ENCODE measurements at places on chromosomes 1 and 21. TPM values are rescaled to one million over a fixed set of nuclear protein-coding genes. Genes with fewer than 3 reads are reported as not detected.

Gene DPT
- 1.2 TPM for total RNA-seq

Gene SYNC
- 10.6 TPM for total RNA-seq

Gene CCDC17
- 2.4 TPM for total RNA-seq

Gene BTG3
- total RNA-seq: 31.1 TPM

Gene CNR2
- 0.12 TPM for total RNA-seq

Gene KCNN3
- total RNA-seq: 0.99 TPM

Gene ACOT11
- 43.3 TPM for total RNA-seq

GRCh38 chr1:43007377-43008114, 48.9 kb upstream of the SLC2A1 start:
- DNase-seq: no peak

- DNase-seq: no peak
These were observed 35.9 kb downstream of the MAP3K7CL start for GRCh38 chr21:29166323-29166722.

DNA sequence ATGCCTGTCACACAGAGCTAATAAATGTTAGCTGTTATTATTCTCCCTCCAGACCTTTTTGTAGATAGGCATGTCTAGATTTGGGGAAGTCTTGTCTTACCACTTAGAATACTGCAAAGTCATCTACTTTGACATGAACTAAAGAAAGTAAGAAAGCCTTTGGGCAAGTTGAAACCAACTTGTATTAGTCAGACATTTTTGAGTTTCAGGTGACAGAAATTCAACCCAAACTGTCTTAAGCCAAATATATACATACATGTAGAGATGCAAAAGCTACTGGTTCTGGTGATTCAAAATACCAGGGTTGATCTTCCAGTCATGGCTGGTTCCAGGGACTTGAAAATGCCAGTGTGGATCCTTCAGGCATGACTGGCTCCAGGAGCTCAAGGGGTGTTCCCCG, 276.8 kb upstream of the TMEM51 start:
- DNase-seq: no peak

DNA sequence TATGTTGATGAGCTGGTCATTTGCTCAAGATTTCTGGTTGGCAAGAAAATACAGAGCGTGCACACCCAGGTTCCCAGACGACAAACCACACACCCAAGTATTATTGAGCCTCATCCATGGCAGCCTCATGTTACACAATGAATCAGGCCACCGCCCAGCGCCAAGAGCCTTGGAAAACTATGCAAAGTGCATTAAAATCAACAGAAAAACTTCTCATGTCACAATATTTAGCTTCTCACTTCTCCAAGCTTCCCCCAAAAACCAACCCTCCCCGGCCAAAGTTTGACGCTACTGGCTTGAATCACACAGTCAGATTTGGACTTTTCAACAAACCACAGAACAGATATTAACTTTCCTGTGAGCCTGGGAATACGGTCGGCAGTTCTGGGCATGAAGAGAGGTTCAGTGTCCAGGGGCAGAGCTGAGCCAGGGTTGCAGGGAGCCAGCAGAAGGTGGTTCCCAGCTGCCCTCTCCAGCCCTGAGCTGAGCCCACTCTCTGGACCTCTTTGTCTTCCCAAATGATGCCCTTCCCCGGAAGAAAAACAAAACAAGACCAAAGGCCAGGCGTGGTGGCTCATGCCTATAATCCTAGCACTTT, 71.1 kb downstream of the SETD4 start:
- DNase-seq: no peak

GRCh38 chr1:14896381-14897079, 257.0 kb upstream of the TMEM51 start:
- no peak for DNase-seq

DNA sequence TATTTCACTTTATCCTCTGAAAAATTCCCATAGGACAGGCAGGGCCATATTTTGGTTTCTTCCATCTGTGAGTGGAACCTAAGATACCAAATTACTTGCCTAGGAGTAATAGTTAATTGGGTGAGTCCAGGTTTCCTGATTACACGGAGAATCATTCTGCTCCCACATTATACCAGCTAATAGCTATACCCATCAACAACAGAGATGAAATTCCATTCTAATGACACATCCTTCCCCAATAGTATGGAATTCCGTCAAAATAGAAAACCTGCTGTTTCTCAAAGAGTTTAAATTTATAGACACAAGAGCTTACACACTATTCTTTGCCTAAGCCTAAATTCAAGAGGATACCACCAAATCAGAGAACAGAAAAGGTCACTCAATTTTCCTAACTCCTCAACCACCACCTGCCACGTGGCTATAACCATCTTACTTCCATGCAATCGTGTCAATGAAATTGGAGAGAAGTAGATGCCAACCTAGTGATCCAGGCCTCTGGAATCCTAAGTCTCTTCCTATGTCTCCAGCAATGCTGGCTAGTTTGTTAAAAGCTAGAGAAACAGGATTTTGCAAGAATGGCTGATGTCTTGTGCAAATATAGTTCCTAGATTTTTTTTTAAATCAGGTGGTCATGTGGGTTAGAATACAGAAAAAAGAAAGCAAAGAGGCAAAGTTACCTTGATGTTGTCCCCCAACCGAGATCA, 6.2 kb downstream of the PPT1 start:
- DNase-seq: no peak

- DNase-seq: no peak
These were observed 51.8 kb downstream of the RUNX1 start for GRCh38 chr21:34997294-34997693.

DNA sequence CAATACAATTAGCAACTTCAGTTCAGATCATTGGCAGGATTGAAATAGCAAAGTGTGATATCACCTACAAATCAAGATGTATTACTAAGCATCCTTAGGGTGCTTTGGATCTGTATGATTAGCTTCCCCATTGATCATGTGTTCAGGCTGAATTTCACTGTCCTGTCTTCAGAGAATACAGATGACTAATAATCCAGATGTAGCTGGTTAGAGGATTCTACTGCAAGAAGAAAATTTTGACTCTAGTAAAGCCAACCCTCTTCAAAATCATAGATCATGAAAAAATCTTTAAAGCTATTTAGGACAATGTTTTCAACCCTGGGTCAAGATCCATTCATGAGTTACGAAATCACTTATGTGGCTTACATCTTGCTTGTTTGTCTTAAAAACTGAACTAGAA, 184.4 kb downstream of the PTGER3 start:
- no peak for DNase-seq

GRCh38 chr1:110380672-110381283, 10.0 kb downstream of the SLC16A4 start:
- DNase-seq: no peak

GRCh38 chr1:182777386-182777785, 12.2 kb upstream of the NPL start:
- DNase-seq: no peak

DNA sequence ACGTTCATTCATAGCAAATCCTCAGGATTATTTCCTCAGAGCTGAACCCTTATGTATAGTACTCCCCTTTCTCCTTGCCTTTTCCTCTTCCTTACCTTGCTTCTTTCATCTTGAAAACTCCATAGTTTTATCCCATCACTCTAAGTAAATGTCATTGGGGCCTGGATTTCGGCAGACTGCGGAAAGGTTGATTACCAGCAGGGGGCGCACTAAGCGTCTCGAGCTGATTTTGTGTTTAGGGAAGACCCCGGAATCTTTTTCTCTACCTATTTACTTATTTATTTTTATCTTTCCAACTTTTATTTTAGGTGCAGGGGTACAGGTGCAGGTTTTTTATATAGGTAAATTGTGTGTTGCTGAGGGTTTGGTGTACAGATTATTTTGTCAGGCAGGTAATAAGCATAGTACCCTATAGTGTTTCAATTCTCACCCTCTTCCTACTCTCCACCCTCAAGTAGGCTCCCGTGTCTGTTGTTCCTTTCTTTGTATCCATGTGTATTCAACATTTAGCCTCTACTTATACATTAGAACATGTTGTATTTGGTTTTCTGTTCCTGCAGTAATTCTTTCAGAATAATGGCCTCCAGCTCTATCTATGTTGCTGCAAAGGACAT, 11.4 kb upstream of the MTARC1 start:
- DNase-seq: no peak

- no peak for DNase-seq
These were observed 44.8 kb downstream of the KCNJ15 start for GRCh38 chr21:38301321-38302214.

DNA sequence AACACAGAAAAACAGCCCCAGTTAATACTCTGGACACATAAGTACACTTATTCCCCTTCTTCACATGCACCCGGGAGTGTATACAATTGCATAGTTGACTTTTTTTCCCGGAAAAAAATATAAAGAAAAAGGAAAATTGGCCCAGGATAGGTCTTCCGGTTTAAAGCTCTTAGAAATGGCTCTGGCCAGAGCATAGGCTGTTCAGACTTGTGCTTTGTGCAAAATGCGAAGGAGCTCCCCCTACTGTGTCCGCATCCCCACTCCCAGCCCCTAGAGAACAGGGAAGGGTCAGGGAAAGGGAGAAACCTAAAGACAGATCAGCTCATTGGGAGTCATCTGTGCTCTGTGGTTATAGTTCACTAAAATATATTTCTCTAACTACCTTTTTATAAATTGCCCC, 5.5 kb upstream of the MTMR11 start:
- no peak for DNase-seq

DNA sequence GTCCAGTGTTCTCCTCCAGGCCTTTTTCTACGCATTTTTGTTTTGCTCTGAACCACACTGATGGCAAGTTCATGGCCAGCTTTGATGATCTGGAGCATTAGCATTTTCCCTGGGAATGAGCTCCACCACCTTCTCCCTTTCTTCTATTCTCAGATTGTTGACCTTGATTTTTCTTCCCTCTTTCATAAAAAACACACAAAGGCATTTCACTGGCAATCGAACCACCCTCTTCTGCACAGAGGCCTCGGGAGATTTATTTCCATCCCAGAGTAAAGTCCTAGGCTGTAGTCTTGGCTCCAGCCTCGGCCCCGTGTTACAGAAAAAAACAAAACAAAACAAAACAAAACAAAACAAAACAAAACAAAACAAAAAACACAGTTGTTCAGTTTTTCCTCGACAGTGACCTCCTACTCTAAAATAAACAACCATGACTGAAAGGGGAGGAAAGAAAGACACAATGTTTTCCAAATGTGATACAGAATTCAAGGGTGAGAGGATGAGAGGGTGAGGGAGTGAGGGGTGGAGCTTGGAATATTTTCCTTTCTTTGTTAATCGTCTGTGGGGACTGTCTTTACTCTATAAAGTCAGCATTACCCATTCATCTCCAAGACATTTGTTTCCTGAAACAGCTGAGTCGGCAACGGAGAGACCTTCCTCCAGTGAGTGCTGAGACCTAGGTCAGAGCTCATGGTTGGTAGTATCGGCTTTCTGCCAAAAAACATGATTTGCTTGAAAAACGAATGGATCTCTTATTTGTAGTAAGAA, 29.8 kb upstream of the RNF186 start:
- no peak for DNase-seq

GRCh38 chr1:203217139-203217655, 12.3 kb downstream of the CHIT1 start:
- DNase-seq: no peak

- DNase-seq: no peak
These were observed at the start of gene GSTM1 for GRCh38 chr1:109687641-109688499. GSTM1 (plus strand) TSS chr1:109687817; CDS start chr1:109687874, 57 bp downstream.

DNA sequence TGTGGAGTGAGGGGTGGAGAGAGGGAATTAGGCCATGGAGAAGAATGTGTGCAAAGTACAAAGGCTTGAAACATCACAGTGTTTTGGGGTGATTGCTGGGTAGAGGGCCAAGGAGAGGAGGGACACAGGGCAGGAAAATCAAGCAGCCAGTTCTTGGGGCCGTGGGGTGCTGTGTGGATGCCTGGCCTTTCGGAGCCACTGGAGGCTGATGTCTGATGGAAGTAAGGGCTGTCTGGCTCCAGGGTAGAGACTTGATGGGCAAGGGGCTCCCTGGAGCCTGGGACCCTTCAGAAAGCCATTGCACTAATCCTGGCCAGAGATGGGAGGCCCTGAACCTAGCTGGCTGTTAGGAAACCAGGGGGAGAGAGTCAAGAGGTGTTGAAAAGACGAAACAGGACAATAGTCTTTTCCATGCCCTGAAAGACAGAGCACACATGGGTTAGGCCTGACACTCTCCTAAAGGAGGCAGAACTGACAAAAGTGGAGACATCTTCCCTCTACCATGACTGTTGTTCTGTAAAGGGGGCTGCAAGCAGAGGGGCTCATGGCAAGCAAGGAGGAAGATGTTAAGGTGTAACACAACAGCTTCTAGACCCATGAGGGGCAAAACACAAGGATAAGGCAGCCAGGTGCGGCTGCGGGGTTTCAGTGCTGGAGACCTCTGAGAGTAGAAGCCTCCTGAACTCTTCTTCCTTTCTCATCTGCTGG, 21.0 kb downstream of the ATF3 start:
- DNase-seq: no peak

DNA sequence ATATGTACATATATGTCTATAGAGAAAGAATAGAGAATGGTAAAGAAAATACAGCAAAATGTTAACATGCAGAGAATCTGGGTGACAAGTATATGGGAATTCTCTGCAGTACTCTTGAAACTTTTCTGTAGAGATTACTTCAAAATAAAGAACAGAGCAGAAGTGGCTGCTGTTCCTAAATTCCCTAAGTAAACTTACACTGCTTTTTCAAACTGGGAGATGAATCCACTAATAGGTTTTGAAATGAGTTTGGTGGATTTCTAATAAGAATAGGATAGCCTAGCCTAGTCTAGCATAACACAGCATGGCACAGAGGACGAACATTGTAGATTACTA, 450 bp upstream of the CR2 start:
- DNase-seq: no peak

- no peak for DNase-seq
These were observed 134.4 kb downstream of the OMA1 start for GRCh38 chr1:58412071-58412580.

DNA sequence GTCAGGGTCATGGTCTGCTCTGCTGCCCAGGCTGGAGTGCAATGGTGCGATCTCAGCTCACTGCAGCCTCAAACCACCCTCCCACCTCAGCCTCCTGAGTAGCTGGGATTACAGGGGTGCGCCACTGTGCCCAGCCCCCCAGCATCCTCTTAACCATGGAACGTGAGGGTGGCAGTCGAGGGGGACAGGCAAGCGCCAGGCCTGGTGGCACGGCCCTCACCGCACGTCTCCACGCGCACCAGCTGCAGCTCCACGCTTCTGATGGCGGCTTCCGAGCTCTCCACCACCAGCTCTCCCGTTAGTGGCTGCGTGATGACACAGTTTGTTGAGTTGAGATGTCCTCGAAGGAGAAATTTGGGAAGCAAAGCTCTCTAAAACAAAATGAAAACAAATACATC, 39.1 kb downstream of the VPS26C start:
- no peak for DNase-seq

DNA sequence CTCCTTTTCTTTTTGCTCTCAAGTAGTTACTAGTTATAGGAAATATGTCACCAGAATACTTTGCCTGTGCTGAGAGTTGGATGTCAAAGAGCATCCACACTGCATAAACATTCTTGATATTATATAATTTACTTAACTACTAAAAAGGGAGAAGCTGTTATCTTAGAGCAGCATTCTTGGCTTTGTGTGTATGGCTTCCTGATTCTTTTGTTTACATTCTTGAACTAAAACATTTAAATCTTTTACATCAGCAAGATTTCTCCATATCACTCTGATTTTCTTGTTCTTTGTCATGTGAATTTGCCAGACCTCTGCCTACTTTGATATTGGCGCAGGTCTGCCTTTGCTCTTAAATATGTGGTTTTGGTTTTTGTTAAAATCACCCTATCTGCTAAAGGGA, 48.8 kb downstream of the SUCO start:
- no peak for DNase-seq
